ENCODE measurements at places on chromosomes 4 and X.

- DNase-seq = no peak
Observed at GRCh38 chr4:40547789-40548132, 81.9 kb downstream of the RBM47 start.

DNA sequence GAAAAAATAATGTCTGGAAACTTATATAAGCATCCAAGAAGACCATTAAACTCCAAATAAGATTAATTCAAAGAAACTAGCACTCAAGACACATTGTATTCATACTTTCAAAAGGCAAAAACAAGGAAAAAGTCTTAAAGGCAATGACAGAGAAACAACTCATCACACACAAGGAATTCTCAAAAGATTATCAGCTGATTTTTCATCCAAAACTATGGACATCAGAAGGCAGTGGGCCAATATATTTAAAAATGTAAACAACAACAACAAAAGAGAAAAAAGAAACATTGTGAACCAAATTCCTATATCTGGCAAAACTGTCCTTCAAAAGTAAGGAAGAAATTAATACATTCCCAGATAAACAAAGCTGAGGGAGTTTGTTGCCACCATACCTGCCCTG lies 711.4 kb upstream of the GALNTL6 start:
- no peak for DNase-seq

GRCh38 chrX:130082244-130083106 lies 27.8 kb downstream of the ELF4 start:
- no peak for DNase-seq

GRCh38 chr4:183621875-183622274 lies 37.1 kb downstream of the RWDD4 start:
- DNase-seq = no peak

- DNase-seq = no peak
Observed at GRCh38 chr4:36280555-36280954, 861 bp upstream of the DTHD1 start.

DNA sequence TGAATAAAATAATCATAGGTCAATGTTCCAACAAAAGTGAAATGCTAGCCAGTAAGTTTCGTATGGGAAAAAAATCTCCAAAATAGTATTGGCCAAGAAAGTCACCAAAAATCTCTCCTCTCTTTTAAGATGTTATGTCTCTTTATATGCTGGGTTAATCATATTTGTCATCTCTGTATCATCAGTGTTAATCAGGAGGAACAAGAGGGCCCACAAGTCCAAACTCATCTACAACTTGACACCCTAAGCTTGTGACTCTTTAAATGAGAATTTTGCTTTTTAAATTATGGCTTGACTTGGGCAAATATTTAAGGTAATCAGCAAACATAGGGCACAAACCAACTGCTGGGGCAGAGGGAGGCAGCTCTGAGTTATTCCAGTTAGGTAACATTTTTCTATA lies 75.5 kb downstream of the AMMECR1 start:
- no peak for DNase-seq

DNA sequence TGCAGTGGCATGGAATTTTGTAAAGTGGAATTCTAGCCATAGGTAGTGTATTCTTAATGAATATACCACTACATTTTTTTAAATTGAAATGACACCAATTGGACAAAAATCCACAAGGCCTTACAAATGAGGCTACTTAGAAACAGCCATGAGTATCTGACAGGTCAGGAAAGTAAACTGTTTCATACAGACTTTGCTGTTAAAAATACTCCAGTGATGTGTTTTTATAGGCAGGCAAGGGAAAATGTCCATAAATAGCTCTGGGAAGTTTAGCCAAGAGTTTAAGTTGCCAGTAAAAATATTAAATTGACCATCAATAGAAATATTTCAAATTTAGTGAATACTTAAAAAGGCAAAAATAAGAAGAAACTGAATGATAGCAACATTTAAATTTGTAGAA lies 41.8 kb upstream of the PDLIM5 start:
- no peak for DNase-seq

DNA sequence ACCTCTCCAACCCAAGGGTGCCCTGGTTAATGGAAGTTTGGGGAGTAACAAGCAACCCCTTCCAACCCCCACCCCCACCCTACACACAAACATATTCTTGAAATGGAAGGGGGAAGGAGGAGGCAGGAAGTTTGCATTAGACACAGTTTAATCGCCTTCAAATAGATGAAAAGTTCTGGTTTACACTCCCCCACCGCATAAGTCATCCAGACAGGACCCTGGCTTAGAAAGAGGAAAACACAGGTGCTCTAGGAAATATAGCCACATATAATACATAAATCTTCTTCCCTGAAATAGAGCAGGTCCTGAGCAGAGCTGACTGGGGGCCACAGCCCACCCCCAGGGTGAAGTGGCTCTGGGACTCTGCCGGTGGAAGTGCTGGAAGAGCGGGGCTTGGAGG lies 25.1 kb downstream of the SASH3 start:
- no peak for DNase-seq

DNA sequence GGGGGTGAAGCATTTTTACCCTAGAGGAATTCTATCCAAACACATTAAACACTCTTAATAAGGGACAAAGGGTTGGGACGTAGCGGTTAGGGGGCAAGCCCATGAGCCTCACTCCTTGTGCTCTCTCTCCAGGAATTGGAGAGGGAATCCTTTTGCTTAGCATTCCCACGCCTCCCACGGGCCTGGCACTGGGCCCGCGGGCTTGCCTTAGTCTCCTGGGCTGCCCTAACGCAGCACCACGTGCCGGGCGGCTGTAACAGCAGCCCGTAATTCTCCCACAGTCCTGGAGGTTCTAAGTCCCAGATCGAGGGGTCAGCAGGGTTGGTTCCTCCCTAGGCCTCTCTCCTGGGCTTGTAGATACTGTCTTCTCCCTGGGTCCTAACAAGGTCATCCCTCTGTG lies 67.5 kb downstream of the TBL1X start:
- no peak for DNase-seq

- DNase-seq = no peak
Observed at GRCh38 chr4:34198966-34199365, 2045.3 kb downstream of the ARAP2 start.

GRCh38 chr4:55157559-55158277 lies 32.3 kb upstream of the KDR start:
- DNase-seq = no peak

GRCh38 chrX:132488180-132488705 lies 595 bp downstream of the MBNL3 start:
- DNase-seq = no peak

All from NT2/D1 (cell line).